Stimulated activated CD4-positive, alpha-beta T cell treated with anti-CD3 and anti-CD28 coated beads, Interleukin-4, amount 100 ng/mL, for 48 hours (primary cell): ENCODE measurements at places on chromosomes 5 and 9.

GRCh38 chr5:32261198-32261597 lies 51.5 kb downstream of the MTMR12 start:
- DNase-seq = peak; percentile 5

GRCh38 chr5:42908086-42908485 lies 96.4 kb upstream of the SELENOP start:
- no peak for DNase-seq

GRCh38 chr5:52846182-52846842 lies 58.6 kb downstream of the ITGA1 start:
- DNase-seq = no peak

DNA sequence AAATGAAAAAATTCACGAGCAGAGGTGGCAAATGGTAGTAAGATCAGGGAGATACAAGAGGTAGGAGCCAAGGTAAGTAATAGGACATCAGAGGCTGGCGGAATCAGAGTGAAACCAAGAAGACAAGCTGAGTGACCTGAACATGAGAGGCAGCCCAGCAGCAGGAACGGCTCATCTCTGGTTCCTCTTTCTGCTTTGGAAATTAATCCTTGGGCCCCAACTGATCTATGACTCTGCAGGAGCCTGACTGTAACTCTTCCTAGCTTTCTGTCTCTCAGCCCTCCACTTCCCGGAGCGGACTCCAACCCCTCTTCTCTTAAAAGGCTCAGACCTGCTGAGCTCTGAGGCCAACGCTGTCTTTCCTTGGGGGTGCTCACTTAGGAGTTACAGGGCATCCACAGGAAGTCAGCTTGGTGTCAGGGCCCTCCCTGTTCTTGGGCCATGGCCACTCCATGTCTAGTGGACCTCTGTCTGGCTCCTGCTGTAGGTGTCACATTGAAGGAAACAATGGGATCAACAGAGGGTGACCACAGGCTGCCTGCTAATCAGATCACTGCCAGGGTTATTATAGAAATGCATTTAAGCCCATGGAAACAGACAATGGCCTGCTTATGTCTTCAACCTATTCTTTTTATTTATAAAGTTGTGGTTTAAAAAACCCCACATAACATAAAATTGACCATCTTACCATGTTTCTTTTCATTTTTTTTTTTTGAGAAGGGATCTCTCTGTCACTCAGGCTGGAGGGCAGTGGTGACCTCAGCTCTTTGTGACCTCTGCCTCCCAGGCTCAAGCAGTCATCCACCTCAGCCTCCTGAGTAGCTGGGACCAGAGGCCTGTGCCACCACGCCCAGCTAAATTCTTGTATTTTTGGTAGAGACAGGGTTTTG lies 22.5 kb upstream of the SHB start:
- DNase-seq = no peak

GRCh38 chr5:33423018-33423630 lies 17.6 kb upstream of the TARS1 start:
- DNase-seq = no peak

- peak; percentile 40 for DNase-seq
Measured at GRCh38 chr9:36486933-36487481, 85.7 kb upstream of the MELK start.
